NCI-H82 (cell line): ENCODE measurements at places on chromosomes 11 and 22.

DNA sequence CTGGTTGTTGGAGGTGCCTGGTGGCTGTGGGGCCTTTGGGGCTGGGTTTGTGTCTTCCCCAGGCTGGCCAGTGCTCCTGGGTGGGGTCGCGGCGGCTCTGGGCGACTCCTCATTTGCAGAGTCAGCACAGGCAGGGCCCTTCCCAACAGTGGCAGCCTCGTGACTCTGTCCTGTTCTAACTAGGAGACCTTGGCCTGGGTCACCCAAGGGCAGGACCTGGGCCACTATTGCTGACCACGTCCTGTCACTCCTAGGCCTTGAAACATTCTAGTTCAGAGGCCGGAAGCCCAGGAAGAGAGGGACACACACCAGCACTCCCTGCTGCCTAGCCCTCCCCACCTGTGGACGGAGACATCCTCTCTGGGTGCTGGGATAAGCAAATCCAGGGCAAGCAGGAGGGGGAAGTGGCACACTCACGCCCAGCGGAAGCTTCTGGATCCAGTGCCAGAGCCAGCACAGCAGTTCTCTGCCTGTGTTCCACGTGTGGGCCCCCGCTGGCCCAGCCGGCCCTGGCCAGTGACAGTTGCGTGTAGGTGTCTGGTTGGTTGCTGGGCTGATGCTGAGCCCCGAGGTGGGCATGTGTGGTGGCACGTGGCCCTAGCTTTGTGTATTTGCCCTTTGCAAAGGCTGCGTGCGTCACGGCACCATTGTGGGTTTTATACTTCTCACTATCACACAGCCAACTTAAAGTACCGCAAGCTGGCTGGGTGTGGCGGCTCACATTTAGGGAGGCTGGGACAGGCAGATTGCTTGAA lies 4.3 kb upstream of the CHID1 start:
- no peak for DNase-seq

DNA sequence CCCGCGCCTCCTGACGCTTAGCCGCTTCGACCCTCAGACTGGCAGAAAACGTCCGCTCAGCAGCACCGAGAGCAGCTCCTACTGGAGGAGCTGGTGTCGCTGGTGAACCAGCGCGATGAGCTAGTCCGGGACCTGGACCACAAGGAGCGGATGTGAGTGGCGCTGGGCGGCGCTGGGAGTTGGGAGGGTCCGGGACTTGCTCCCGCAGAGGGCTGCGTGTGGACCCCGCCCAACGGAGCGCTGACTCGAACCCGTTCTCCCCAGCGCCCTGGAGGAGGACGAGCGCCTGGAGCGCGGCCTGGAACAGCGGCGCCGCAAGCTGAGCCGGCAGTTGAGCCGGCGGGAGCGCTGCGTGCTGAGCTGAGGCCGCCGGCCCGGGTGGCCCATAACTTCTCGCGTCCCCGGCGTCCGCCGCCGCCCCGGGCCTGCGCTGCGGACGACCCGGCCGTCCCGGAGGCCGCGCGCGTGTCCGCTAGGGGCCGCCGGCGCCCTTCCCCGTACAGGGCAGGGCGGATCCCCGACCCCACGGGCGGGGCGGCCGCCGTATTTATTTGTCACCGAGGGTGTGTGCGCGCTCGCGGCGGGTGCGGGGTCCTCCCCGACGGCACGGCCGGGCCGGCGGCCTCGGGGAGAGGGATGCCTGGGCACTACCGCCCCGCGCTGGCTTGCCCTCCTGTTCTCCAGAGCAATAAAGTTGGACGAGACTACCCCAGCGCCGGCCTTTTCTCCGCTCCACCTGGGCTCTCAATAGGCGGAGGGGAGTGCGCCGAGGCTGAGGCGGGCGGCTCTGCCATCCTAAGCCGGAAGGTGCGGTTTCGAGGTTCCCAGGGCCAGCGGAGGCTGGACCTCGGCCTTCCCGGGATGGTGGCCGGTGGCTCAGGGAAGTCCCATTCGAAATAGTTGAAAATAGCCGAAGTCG lies 3.4 kb downstream of the KCNK7 start:
- no peak for DNase-seq

GRCh38 chr11:70804139-70804837 lies 406.0 kb downstream of the CTTN start:
- DNase-seq, result no peak

GRCh38 chr11:47248304-47248663 lies 330 bp downstream of the ACP2 start:
- DNase-seq, result no peak

DNA sequence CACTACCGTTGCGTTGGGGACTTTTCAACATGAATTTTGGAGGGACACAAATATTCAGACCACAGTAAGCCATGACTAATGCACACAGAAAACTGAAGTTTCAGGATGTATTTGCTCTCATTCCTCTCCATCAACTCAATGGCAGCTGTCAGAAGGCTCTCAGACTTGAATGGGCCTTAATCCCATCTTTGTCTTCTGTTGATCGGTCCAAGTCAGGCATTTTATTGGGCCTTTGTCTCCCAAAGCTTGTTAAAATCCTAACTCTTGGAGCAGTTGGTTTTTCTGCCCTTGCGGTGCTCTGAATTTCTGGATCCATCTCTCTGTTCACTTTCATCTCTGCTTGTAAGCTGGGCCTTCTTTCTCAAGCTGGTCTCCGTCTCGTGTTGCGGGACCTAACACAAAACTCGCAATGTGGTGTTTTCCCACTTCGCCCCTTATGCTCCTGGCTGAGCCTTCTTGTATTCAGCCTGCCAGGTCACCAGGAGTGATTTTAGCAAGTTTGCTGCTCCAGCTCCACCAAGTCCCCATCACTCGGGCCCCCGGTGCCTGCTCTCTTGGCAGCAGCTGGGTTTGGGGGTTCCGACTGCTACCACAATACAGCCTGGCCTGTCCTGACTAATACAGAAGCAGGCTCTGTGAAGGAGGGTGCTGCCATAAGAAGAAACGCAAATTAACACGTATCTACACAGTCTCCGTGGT lies 27.0 kb downstream of the TSPAN32 start:
- no peak for DNase-seq

DNA sequence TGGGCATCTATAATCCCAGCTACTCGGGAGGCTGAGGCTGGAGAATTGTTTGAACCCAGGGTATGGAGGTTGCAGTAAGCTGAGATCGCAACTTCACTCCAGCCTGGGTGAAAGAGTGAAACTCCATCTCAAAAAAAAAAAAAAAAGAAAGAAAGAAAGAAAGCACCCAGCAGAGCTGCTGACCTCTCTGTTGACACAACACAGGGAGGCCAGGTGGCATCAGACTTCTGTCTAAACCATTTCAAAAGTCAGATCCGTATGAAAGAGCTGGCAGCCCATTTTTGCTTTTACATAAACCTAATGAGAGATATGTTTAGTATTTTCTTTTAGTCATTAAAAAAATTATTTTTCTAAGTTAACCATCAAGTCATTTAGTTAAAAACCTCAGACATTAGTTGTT lies 64.4 kb upstream of the RRM1 start:
- DNase-seq, result no peak

- DNase-seq, result no peak
Measured at GRCh38 chr22:28541137-28541536, 138.5 kb downstream of the TTC28 start.

- no peak for DNase-seq
Measured at GRCh38 chr11:130437848-130438247, 9.4 kb upstream of the ADAMTS8 start.

DNA sequence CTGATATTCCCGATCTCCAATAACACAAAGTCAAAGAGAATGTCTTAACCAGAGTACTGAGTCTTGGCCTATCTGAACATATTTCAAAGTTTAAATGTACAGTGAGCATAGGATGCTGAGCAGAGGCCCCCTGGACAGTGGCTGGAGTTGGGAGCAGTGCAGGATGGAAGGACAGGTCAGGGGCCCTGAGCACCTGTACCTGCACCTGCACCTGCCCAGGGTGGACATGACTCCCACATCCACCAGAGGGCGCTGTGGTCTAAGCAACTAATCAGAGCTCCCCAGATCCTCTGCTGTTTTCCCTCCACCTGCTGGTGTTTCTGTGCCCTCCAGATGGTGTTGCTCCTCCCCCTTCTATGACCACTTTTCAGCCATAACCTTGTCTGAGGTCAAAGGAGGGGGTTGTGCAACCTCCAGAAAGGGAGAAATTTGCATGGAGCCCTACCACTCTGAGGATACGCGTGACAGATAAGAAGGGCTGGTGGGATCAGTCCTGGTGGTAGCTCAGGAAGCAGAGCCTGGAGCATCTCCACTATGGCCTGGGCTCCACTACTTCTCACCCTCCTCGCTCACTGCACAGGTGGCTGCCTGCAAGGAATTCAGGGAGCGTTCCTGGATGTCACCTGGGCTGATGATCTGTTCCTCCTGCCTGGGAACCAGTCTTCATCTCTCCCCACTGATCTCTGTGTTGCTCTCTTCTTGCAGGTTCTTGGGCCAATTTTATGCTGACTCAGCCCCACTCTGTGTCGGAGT lies 49.1 kb upstream of the VPREB1 start:
- peak; percentile 86 for DNase-seq

DNA sequence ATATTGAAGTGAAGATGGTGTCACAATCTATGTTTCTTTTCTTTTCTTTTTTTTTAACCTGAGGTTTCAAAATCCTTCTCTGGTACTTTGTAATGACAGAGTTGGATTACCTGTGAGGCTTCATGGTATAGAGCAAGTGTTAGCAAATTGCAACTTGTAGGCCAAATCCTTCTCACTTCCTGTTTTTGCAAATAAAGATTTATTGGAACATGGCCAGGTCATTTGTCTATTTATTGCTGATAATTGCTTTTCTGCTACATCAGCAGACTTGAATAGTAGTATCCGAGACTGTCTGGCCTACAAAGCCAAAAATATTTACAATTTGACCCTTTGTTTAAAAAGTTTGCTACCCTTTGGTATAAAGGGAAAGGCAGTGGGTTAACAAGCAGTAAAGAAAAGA lies 1059.4 kb upstream of the CCDC90B start:
- no peak for DNase-seq

- no peak for DNase-seq
Measured at GRCh38 chr22:38921806-38922205, 35.6 kb upstream of the APOBEC3A start.

- DNase-seq, result peak; percentile 30
Measured at GRCh38 chr11:15852179-15852578, 504.2 kb downstream of the SOX6 start.

DNA sequence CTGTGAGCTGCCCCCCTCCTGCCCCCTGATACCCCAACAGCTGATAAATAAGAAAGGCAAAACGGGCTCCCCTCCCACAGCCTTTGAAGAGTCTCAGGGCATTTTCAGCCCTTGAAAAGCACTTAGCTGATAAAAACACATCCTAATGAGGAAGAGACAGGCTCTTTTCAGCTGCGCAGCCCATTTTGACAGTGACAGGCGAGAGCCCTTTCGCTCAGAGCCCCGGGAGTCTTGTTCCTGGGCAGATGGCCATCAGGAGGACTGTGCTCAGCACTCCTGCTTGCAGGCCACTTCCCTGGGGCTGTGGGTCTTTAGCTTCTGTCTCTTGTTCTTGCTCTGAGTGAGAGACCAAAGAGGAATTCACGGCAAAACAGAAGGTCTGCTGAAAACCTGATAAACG lies 757.2 kb downstream of the BRD1 start:
- DNase-seq, result no peak

- no peak for DNase-seq
Measured at GRCh38 chr11:33443684-33444083, 186.5 kb downstream of the HIPK3 start.

DNA sequence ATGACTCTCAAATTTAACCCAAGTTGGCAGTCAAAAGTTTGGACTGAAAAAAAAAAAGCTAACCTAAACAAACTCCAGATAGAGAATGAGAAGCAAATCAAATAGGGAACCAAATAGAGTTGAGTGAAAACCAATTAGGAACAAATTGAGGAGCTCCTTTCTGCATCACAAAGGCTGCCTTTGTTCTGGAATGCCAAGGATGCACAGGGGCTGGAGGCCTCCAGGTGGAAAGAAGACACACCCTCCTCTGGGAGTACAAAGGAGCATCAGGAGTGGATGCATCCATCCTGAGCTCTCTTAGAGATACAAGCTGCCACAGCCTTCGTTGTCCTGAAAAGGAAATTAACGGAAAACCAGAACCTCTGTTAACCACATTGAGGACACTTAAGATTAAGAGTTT lies 73.3 kb downstream of the MRGPRX1 start:
- DNase-seq, result no peak

GRCh38 chr22:24005201-24005600 lies at the start of gene GSTT4:
Gene GSTT4 (minus strand): TSS chr22:24005453. CDS start chr22:24005356, 97 bp downstream.
- no peak for DNase-seq

DNA sequence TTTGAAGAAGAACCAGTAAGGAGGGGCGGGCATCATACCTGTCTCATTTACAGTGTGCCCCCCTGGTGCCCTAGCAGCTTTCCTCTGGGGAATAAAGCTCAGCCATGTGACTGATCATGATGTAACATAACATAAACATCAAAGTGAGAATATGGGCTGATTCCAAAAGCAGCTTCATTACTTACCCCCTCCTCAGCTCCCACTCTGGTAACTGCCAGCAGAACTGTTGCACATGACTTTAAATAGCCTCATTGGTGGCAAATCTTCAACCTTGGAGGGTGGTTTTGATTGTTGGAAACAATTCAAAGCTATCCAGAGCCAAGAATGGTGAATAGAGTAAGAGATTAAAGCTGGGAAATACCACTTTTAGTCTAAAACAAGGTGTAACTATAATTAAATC lies 384.6 kb downstream of the BUD13 start:
- no peak for DNase-seq

GRCh38 chr22:30694171-30694639 lies 469 bp upstream of the OSBP2 start:
- peak; percentile 66 for DNase-seq

DNA sequence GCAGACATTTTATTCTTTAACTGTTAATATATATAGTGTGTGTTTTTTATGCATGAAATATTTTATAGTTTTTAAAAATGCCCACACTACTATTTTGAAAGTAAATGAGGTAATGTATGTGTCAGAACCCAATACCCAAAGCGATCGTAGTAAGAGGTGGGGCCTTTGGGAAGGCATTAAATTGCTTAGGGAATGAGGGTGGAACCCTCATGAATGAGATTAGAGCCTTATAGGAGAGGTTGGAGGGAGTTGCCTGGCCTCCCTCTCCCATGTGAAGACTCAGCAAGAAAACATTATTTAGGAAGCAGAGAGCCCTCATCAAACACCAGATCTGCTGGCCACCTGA lies 11.1 kb downstream of the KLHL35 start:
- DNase-seq, result peak; percentile 72

- DNase-seq, result no peak
Measured at GRCh38 chr11:45670386-45671135, 5.1 kb upstream of the CHST1 start.

DNA sequence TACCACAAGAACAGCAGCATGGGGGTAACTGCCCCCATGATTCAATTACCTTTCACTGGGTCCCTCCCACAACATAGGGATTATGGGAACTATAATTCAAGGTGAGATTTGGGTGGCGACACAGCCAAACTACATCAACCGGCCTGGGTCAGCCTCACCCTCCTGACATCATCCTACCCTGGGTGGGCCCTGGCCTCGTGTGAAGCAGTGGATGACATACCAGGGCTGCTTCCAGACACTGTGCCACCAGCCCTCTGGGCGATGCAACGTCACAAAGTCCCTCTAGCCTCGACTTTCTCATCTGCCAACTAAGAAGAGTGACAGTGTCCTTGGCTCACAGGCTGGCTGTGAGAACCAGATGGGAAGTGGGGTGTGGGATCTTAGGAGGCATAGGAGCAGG lies 8.7 kb upstream of the TPCN2 start:
- no peak for DNase-seq

- DNase-seq, result no peak
Measured at GRCh38 chr11:120024586-120024985, 113.3 kb downstream of the TRIM29 start.

GRCh38 chr11:17010851-17011420 lies 3.3 kb downstream of the PLEKHA7 start:
- DNase-seq, result no peak
